Esophagus muscularis mucosa (tissue), 4 donors: ENCODE measurements at places on chromosomes 3 and 15. TPM values are rescaled to one million over a fixed set of nuclear protein-coding genes. Genes with fewer than 3 reads are reported as not detected.

GRCh38 chr3:139132976-139133375 lies 88.3 kb upstream of the PRR23C start:
- DNase-seq, result peak; percentile 24

GRCh38 chr3:183181606-183182005 lies 19.1 kb upstream of the LAMP3 start:
- no peak for DNase-seq

DNA sequence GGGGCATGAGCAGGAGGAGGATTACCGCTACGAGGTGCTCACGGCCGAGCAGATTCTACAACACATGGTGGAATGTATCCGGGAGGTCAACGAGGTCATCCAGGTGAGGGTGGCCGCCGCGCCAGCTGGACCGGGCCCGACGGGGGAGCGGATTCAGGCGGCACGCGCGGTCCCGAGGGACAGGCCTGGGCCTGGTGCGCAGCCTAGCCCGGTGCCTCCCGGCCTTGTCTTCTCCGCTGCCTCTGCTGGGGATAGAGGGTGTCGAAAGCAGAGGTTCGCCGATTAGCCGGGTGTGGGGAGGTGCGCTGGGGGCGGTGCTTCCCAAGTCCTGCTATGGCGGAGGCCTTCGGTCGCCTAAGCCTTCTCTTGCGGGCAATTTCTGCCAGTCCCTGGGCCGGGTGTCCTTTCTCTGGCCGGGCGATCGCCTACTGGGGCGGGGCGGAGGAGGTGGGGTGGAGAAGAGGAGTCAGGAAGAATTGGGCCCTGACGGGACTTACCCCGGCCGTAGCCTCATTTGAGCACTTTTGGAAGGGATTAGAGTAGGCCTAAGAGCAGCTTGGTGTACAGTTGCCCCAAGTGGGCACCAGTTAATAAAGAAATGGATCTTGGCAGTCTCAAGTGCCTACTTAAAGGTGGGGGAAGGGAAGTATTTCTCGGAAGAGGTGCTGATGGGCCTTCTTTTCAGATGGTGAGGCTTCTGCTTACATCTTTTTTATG lies 940 bp downstream of the ARIH1 start:
- peak; percentile 97 for DNase-seq

DNA sequence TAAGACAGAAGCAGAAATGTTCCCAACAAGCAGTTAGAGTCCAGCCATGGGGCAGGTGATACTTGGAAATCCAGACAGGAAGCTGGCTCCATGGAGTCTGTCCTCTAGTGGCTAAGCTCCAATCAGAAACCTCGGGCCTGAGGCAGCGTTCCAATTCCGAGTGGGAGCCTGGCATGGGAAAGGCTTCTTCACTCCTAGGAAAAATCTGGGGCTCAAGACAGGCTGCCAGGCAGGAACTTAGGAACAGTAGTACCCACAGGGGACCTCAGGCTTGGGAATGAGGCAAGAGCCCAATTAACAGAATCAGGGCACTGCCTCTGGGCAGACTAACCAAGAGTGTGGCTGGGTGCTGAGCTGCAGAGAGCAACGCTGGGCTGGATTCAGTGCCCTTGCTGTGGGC lies 6.2 kb upstream of the ATP13A4 start:
- no peak for DNase-seq

DNA sequence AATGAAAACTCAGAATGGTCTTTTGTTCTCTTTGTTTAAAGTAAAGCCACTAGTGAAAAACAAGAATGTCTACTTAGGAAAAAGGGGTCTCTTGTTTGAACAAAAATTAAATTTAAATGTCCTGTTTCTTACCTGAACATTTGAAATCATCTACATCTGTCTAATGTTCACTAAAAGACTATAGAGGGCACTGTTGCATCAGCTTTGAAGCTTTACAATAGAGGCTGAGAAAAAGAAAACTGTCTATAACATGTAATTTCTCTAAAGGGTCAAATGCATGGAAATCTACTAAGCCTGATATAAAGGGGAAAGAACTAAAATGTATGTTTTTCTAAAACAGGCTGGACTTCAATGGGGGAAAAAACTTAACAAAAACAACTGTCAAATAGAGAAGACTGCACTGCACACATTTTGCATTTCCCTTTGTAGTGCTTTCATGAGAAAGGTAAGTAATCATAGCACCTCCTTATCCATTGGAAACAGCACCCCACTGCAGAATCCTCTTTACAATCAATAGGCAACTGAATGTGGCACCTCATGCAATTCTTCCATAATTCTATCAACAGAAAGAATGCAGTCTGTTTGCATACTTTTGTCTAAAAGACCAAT lies 26.3 kb downstream of the DPH6 start:
- no peak for DNase-seq

GRCh38 chr15:92467245-92467644 lies 73.6 kb downstream of the ST8SIA2 start:
- no peak for DNase-seq

DNA sequence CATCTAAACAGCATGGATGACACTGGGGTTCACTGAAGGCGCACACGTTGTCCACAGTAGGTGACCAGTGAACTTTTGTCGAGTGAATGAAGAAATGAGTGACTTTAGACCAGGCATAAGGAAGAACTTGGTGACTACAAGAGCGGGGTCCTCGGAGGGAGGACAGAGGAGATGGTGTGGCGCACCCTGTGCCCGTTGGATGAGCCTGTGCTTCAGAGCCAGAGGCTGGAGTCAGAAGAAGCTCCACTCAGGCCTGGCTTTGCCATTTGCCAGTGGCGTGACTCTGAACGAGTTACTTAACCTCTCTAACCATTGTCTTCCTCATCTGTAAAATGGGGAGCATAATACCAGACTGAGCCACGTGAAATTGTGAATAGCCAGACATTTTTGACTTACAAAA lies 42.2 kb downstream of the MUC4 start:
- DNase-seq, result no peak

Gene DPPA2
- total RNA-seq, result not detected

DNA sequence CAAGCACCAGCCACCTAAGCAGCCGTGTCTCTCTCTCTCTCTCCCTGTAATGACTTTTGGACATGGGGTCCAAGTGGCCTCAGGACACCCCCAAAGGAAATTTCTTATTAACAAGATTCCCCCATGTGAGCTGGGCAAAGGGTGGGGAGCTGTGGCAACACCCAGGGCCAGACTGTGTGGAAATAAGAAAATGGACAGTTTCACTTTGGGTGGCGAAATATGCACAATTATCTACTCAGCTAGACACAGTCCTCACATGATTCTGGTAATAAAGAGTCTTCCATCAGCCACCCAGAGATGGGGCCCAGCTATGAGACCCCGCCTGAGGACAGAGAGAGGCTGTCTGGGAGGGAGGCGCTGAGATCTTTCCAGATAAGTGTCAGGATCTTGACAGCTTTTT lies 96.8 kb upstream of the TPM1 start:
- DNase-seq, result no peak
